ENCODE measurements at places on chromosomes 11 and 22.

GRCh38 chr11:134100171-134100570, 31.3 kb downstream of the JAM3 start:
- DNase-seq = no peak

DNA sequence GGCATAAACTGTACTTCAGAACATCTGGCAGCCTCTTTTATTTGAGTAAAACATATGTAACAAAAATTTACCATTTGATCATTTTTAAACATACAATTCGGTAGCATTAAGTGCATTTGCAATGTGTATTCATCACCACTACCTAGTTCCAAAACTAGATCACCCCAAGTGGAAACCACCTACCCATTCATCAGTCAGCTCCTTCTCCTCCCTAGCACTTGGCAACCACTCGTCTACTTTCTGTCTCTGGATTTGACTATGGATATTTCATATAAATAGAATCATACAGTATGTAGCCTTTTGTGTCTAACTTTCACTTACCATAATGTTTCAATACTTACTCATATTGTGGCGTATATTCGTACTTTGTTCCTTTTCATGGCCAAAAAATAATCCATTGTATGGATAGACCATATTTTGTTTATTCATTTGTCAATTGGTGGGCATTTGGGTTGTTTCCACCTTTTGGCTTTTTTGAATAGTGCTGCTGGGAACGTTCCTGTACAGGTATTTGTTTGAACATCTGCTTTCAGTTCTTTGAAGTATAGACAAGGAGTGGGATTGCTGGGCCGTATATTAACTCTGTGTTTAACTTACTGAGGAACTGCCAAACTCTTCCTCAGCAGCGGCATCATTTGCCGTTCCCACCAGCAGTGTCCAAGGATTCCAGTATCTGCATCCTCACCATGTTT, 27.2 kb upstream of the ADORA2A start:
- no peak for DNase-seq

DNA sequence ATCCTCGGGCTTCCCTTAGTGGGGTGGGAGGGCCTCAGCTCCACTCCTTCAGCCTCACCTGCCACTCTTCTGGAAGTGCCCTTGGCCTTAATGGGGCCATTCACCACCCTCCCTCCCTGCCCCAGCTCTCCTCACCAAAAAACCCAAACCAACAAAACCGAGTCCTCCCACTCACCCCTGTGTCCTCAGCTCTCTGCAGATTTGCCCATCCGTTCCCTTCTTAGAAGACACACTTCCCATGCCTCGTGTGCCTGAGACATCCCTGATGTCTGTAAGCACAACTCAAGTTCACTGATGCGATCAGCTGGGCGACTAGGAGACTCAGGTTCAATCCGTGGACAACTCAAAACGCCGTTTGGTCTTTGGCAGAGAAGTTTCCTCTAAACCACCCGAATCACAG, 839.2 kb downstream of the TBC1D22A start:
- DNase-seq = no peak

GRCh38 chr11:68215087-68215445, 2.0 kb upstream of the KMT5B start:
- DNase-seq = no peak

DNA sequence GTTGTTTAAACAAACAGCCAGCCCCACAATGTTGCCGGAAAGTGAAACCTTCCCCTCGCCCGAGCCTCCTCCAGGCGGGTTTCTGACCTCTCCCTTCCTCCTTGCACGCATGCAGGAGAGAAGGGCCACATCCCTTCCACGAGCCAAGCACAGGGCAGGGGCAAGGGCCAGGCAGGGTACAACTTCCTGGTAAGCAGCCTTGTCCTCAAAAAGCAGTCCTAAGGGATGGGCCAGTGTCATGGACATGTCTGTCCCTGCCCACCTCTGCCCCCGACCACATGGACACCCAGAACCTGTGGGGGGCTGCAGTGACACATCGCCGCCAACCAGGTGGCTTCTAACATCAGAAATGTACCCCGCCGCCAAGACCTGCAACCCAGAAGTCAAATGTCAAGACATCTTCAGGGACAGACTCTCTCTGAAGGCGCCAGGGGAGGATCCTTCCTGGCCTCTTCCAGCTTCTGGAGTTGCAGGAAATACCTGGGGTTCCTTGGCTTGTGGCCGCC, 145.3 kb downstream of the CRYBB2 start:
- DNase-seq = no peak

GRCh38 chr11:64334764-64335735, 5.0 kb upstream of the CCDC88B start:
- peak; percentile 17 for DNase-seq

GRCh38 chr11:118677977-118678376, 1.5 kb downstream of the TREH start:
- DNase-seq = no peak

- no peak for DNase-seq
These were observed 6.7 kb downstream of the TRIM29 start for GRCh38 chr11:120130991-120131760.

DNA sequence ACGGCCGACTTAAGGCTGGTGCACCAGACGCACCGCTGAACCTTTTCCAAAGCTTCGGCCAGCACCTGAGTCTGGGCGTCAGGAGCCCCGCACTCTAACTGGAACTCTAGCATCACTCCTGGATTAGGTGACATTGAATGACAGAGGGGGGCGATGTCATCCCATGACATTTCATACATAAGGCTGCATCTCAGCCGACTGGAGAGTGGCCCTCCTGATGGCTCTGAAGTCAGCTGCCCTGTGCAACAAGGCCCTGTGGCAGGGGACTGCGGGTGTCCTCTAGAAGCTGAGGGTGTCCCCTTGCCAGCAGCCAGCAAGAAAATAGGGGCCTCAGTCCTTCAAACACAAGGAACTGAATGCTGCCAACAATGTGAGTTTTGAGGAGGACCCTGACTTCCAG, 10.1 kb upstream of the FADS3 start:
- DNase-seq = no peak

DNA sequence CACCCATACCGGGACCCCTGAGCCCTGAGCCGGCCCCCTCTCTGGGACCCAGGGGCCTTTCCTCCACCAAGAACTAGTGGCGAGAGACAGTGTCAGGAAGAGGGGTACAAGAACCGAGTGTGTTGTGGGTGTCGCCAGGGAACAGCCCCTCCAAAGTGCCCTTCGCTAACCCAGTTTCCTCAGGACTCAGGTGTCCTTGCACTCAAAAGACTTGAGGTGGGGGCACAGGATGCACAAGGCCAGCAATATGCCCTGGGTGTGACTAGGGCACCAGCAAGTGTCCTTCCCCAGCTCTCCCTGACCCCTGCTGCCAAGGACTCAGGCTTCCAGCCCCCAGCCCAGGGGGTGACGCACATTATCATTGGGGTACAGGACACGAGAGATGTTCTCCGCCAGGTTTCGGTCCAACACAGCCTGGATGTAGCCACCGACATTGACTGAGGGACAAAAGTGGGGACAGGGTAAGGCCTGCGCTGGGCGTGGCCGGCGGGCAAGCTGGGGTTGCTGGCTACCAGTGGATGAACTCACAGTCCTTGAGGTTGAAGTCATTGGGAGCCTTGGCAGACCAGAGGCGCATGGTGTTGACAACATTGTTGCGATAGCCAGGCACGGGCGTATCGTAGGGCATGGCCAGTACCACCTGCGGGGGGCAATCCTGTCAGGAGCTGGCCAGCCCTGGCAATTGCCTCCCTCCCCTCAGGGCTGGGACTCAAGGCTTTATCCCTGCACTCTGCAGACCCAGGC, 4.7 kb downstream of the PYGM start:
- no peak for DNase-seq

- no peak for DNase-seq
These were observed 529 bp downstream of the GRAMD4 start for GRCh38 chr22:46620588-46621242.

GRCh38 chr11:31132531-31133421, 236.8 kb downstream of the DCDC1 start:
- DNase-seq = no peak

DNA sequence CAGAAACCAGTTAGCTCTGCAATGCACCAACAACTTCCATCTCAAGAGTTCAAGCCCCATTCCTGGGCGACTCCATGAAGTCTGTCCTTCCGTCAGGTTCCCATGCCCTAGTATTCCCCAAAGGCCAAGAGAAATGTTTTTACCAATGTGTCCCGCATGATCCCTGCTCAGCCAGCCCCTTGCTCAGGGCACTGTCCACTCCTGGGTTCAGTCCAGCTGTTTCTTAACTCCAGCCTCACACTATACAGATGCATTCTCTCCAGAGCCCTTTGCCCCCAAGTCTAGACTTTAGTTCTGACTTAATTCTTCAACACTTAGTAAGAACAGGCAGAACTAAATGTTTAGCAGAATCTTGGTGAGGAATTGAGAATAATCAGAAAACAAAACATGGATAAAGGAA, 497.5 kb downstream of the SOX6 start:
- DNase-seq = no peak

DNA sequence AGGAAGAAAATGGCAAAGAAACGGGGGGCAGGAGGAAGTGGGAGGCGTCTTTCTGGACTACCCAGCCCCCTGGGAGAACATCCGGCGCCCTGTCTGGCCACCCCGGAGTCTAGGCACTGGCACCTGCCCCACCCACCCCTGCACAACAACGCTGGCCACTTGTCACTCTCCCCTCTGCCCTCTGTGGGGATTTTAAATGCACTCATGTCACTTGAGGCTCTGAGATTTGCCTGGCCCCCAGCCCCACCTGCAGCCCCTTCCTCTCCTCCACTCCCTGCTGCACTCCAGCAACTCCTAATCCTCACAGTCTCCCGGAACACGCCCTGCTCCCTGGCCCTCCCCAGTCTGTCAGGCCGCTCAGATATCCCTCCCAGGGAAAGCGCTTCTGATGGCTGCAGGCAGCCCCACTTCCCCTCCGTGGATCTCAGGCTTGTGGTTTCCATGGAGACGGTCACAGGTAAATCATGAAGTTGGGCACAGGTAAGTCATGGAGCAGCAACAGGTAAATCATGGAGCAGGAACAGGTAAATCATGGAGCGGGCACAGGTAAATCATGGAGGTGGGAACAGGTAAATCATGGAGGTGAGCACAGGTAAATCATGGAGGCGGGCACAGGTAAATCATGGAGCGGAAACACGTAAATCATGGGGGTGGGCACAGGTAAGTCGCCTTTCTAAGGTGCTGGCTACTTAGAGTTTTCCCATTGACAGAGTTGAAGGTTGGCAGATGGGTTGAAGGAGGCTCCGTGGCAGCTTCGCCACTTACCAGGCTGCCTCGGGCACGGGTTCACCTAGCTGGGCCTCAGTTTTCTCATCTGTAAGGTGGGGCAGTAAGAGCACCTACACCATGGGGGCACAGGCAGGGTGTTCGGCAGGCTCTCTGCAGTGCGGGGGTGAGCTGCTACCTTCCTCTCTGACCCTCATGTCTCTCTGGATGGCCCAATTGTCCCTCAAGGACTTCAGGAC, 79.0 kb upstream of the SHISAL1 start:
- DNase-seq = peak; percentile 14

DNA sequence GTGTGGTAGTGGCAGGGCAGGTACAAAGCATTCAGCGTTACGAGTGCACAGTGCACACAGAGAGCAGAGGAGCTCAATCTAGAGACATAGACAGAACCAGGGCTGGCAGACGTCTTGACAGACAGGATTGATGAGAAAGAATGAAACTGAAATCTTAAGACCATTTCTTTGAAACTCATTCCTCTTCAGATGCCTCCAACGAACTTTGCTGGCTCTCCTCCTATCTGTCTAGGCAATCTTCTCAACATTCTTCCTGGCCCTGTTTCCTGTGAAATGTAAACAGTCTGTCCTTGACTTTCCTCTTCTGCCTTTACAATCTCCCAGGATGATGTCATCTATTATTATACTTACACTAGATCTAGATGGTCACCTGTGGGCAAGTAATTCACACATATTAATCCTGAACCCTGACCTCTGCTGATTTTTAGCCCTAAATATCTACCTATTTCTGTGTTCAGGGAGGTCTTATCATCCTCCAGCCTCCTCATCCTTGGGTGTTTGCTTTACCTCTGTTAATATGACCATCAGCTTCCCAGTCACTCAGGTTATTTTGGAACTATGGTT, 119.5 kb downstream of the ENTHD1 start:
- no peak for DNase-seq

- no peak for DNase-seq
These were observed 644.4 kb downstream of the BRD1 start for GRCh38 chr22:49183208-49183825.

GRCh38 chr11:75722669-75723042, 5.0 kb downstream of the MOGAT2 start:
- DNase-seq = no peak

- no peak for DNase-seq
These were observed 3.2 kb upstream of the GNAZ start for GRCh38 chr22:23067023-23067650.

- DNase-seq = no peak
These were observed 46.6 kb downstream of the ST14 start for GRCh38 chr11:130206141-130206540.

- no peak for DNase-seq
These were observed 34.7 kb downstream of the PARVA start for GRCh38 chr11:12411806-12412727.

- no peak for DNase-seq
These were observed 2.9 kb downstream of the PANX2 start for GRCh38 chr22:50173311-50173982.

- DNase-seq = no peak
These were observed 30.6 kb upstream of the QSER1 start for GRCh38 chr11:32861850-32862577.

- DNase-seq = no peak
These were observed 28.8 kb downstream of the PKNOX2 start for GRCh38 chr11:125193416-125193726.

- no peak for DNase-seq
These were observed 38.2 kb downstream of the SERPIND1 start for GRCh38 chr22:20811971-20812660.

- DNase-seq = no peak
These were observed 320.5 kb downstream of the MIAT start for GRCh38 chr22:26977741-26978376.

DNA sequence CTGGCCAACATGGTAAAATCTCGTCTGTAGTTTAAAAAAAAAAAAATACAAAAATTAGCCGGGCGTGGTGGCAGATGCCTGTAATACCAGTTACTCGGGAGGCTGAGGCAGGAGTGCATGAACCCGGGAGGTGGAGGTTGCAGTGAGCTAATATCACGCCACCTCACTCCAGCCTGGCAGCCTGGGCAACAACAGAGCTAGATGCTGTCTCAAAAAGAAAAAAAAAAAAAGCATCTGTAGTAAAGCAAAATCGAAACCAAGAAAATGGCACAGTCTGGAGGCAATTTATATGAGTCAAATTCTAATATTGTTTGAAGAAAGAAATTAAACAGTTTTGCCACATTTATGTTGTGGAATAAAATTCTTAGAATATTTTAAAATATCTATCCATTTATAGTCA, 365.0 kb upstream of the CHORDC1 start:
- no peak for DNase-seq

- no peak for DNase-seq
These were observed 37.6 kb upstream of the RIC3 start for GRCh38 chr11:8206251-8207079.

Data from NCI-H187 treated with DMSO at 0.1 percent for 48 hours (cell line).